Hematopoietic multipotent progenitor cell (in vitro differentiated cells): ENCODE measurements at places on chromosomes 6 and 20. TPM values are rescaled to one million over a fixed set of nuclear protein-coding genes. Genes with fewer than 3 reads are reported as not detected.

The HDGFL1 gene
- not detected for total RNA-seq

DNA sequence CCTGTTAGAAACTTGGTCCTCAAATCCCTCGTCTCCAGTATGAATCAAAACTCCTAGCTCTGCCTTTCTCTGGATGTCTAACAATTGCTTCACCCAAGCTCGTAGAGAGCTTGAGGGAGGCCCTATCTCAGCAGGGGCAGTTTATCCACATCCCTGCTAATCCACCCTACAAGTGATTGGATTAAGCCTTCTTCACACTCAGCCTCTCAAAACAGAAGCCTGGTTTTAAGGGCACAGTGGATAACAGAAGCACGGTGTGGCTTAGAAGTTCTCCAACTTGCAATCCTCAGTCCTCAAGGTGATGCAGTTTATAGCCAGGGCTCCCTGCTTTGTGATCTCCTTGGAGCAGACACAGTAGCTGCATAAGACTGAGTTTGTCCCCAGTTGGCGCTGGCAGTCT is 383.9 kb downstream of the KIF16B start:
- no peak for DNase-seq

The GRM1 gene
- under 0.01 TPM for total RNA-seq

DNA sequence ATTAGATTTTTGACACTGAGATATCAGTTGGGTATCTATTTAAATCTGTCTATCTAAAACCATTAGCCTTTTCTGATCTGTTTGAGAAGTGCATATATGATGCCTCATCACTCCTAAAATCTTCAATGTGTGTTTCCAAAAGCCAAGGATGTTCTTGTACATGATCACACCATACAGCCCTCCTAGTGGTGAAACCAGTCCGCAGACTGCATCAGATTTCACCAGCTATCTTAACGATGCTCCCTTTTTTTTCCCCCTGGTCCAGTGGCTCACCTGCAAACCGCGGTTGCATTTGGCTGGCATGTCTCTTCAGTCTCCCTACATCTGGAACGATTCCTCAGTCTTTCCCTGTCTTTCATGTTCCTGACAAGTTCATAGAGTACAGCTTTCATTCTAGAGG is 4.0 kb downstream of the KIZ start:
- no peak for DNase-seq

The PRL gene
- under 0.01 TPM for total RNA-seq

GRCh38 chr6:118813775-118814174 is 80.2 kb upstream of the ASF1A start:
- no peak for DNase-seq

The DDO gene
- 4.6 TPM for total RNA-seq

DNA sequence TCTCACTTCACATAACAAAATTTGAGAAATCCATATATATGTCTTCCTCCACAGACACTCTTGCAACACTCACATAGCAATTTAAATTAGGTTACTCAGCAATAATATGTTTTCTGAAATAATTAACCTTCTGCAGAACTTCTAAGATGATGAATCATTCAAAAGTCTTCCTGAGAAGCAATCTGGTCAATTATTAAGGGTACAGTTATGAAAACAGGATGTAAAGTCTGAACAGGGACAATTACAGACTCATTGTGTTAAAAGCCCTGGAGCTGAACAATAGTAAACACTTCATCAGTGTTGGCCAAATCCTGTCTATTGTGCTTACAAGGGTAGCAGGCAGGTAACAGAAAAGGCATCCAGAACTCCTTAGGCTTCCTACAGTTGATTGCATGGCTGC is 75.4 kb downstream of the FILIP1 start:
- no peak for DNase-seq

DNA sequence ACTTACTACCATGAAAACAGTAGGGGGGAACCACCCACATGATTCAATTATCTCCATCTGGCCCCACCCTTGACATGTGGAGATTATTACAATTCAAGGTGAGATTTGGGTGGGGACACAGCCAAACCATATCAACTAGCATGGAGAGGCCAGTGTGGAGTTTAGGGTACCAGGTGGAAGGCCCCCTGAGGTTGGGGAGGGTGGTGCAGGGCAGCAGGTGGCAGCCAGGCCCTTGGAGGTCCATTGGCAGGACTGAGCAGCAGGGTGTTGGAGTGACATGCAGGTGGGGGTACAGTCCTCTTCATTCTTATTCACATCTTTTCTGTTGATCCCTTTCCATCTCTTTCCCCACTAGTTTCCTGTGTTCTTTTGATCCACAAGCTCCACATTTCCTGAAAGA is 42.9 kb downstream of the PHACTR3 start:
- DNase-seq = no peak

DNA sequence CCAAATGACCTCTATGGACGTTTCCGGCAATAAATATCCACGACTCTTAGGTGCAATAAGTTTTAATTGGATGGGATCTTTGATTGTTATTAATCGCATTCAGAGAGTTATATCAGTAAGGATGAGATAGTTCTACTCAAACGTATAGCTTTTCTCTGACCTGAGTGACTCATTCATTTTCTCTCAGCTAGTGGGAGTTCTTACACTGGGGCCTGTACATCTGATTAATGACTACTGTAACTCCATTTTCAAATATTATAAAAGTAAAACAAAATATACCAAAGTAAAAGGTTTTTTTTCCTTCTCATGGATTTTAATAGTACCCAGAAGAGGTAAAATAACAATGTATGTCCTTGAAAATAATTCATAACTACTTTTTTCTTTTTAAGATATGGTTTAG is 41.1 kb upstream of the SAMD5 start:
- DNase-seq = peak; percentile 14

- DNase-seq = no peak
Observed at GRCh38 chr6:7175462-7175861, 67.7 kb downstream of the RREB1 start.

- peak; percentile 89 for DNase-seq
Observed at GRCh38 chr6:31400467-31401289, 2.7 kb upstream of the MICA start.

DNA sequence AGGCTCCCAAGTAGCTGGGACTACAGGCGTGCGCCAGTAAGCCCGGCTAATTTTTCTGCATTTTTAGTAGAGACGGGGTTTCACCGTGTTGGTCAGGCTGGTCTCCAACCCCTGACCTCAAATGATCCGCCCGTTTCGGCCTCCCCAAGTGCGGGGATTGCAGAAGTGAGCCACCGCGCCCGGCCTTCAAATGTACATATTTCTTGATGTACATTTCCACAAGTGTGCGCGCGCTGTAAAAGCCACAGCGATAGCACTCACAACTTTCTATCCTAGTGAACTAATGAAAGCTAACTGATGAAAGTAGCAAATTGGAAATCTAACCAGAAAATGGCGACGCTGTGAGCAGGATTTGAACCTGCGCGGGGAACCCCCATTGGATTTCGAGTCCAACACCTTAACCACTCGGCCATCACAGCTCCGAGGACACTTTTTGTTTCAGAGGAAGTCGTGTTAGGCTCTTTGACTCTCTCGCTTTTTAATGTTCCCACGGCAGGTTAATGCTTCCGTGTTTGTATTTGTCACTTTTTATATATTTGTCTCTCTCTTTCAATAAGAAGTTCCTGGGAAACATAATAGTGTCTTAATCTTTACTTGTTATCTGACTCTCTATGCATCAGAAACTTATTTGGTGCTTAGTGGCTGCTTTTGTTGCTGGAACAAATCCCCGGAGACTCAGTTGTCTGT is 199.4 kb upstream of the ZNF184 start:
- DNase-seq = no peak

- DNase-seq = peak; percentile 67
Observed at GRCh38 chr6:132763269-132763668, 5.6 kb upstream of the VNN2 start.

The LST1 gene
- 74.9 TPM for total RNA-seq

DNA sequence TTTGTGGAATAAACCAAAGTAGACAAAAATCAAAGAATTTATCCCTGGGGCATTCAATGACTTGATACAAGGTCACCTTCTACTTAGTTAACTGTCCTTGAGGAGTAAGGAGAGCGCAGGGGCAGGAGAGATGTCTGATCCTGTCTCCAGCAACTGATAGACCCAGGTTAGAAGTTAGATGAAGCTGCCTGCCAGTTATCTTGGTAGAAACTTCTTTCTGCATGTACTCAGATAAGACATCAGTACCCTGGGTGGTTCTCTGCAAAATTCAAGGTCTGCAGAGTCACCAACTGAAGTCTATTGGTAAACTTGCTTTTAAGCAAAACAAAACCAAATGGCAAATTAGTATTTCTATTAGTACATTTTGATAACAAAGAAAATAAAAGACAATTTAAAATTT is 2.7 kb downstream of the SGK1 start:
- no peak for DNase-seq

GRCh38 chr6:169950558-169950957 is 199.1 kb downstream of the ERMARD start:
- peak; percentile 42 for DNase-seq

The SEL1L2 gene
- not detected for total RNA-seq

DNA sequence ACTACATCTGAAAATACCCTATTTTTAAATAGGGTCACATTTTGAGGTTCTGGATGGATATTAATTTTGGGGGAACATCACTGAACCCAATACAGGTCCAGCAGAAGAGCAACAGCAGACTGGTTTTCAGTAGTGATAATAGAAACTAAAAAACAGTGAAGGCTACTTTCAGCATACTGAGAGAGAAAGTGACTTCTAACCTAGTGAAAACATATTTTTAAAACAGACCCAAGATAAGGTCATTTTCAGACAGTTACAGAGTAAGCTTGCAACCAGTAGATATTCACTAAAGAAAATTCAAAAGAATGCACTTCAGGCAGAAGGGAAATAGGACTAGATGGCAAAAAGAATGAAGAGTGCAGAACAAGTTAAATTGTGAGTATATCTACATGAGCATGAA is 42.0 kb upstream of the TMEM244 start:
- DNase-seq = no peak

The MYBL2 gene
- total RNA-seq = 7.5 TPM

DNA sequence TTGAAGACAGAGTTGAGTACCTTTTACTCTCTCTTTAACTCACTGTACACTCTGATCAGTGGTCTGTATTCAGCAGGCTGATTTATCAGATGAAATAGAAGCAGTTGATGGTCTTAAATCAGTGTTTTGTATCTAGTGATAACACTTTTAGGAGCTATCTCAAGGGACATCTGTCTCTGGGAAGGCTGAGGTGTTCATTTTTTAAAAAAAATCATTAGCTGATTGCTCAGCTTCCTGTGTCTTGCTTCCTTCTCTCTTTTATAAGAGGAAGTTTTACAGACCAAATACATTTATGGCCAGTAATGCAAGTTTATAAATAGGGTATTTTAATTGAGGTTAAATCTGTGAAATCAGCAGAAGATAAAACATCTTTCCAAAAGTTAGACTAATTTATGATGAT is 12.0 kb upstream of the CCDC170 start:
- DNase-seq = no peak

DNA sequence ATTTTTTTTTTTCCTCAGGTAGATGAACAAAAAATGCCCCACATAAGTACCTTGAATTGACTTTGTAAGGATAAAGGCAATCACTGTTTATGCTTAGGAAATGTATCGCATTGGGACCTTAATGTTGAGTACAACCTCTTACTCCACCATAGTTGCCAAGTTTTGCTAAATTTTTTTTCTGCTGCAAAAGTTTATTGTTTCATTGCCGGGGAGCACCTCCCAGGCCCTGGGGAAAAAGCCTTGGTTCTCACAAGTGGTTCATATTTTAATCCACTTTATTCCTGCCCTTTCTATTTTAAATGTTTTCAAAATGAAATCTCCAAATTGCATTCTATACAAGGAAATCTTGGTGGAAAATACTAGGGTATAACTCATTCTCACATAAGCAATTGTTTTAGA is 52.3 kb upstream of the UTRN start:
- DNase-seq = no peak
